ENCODE measurements at places on chromosomes 16 and 17.

GRCh38 chr16:57069635-57070370 lies 22.6 kb upstream of the CPNE2 start:
- DNase-seq, result no peak

GRCh38 chr16:72021043-72021442 lies 12.5 kb downstream of the DHODH start:
- DNase-seq, result no peak

- DNase-seq, result no peak
Observed at GRCh38 chr16:10655415-10655977, 39.2 kb downstream of the TEKT5 start.

DNA sequence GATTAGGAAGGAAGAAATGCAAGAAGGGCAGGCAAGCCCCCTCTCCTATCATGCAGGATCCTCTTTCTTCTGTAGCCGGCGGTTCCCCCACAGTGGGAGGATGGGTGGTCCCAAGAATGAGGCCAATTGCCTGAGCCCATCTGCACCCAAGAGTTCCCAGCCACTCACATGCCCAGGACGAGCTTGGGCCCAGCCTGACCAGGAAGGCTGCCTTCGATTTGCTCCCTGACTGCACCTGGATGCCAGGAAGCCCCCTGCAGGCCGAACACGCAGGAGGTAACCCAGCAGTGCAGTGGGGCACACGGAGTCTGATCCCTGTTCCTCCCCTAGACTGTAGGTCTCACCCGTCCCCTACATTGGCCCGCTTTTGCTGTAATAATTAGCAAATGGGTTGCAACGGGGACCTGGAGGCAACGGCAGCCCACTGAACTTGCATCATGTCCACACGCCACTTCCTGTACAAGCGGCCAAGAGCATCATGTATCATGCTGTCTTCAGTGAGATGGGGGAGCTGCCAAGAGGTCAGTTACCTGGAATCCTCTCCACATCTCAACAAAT lies 67.5 kb downstream of the AMFR start:
- DNase-seq, result no peak

- DNase-seq, result no peak
Observed at GRCh38 chr16:83402967-83403366, 404.8 kb upstream of the HSBP1 start.

DNA sequence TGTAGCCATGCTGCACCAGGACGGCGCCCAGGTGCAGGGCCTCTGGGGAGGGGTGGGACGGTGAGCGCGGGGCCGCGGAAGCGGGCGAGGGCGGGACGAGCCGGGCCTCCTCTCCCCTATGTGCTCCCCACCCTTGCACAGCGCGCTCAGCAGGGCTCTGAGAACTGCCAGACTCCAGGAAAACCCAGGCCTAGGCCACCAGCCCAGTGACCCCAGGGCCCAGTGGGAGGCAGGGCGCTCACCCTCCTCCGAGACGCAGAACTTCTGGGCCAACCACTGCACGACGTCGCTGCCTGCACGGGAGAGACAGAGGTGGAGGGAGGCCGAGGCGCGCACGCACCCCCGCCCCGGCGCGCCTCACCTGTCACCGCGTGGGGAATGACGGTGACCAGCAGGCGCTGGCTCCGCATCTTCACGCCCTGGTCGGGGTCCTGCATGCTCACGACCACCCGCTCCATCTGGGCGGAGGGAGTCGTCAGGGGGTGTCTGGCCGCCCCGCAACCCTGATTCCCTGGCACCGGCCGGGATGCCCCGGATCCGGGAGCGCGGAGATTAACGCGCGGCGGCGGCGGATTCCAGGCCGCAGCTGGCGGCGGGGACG lies 603 bp downstream of the RGS11 start:
- no peak for DNase-seq

DNA sequence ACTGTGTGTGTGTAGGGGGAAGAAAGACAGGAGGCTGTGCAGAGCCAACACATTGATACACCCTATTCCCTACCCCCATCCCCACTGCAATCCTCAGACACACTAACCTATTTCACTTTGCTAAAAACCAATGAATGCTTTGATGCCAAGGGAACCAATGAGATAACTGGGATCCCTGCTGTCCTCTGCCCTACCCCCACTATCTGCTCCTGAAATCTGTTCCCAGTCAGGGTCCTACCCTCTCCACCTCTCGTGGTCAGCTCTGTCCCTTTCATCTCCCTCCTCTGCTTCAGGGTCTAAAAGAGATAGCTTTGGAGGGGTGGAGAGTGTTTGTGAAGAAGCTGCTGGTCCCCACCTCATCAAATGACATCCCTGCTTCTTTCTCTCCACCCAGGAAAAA lies 19.1 kb upstream of the SP6 start:
- DNase-seq, result no peak

DNA sequence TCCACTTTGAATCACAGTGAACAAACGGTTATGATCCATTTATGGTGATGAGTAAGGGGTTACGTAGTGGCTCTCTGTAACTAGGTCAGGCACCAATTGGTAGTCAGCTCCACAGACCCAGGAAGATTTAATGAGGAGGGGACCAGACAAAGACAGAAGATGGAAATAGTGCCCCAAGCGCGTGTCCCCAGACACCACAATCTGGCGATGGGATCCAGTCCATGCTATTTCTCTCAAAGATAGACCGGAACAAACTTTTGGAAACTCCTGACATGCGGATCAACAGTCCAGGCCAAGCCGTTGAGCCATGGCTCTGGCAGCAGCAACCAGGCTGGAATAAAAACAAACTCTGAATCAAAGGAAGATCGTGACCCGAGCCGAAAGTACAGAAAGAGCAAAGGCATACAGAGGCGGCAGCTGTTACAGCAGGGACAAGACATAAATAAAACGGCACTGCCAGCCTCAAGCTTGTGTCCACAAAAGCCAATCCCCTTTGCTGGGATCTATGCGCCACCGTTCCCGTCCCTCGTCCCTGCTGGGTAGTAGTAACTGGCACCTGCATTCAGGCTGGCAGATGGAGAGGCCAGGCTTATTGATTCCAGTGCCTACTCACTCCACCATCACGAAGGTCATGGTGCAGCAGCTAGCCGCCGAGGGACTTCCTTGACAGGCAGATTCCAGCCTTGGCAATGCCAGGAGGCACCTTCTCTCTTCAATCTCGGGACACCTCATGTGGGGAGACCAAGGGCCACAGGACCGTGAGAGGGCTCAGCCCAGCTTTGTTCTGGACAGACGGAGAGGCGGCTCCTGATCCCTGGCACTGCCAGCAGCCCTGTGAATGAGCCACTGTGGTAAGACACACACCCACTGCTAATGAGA lies 50.2 kb downstream of the CDH11 start:
- no peak for DNase-seq

DNA sequence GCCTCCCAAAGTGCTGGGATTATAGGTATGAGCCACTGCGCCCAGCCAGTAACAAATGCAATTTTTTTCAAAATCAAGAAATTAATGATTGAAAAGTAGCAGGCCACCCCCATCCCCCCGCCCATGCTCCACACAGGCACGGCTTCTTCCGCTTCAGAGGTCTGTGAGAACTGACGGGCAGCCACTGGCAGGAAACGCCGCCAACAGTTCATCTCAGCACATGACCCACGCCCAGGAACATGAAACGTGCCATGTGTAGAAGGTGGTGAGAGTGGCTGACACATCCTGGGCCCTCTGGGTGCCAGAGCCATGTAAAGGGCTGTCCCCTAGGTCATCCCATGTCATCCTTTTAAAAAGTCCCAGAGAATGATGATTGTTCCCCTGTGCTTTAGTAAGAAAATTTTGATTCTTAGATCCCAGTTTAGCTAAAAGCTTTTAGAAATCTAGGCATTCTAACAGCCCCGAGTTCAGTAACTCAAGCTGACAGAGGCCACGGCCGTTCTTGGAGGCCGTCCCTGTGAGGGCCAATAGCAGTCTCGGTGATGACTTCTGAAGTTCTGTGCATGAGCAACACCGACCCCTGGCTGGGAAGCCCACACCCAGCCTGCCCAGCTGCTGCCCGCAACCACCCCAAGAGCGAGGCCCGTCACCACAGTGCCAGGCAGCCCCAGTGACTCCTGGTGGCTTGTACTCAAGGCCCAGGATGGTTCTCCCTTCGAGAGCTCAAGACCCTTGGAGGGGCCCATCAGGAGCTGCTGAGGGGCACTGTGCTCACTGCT lies 52.1 kb downstream of the KLHDC4 start:
- peak; percentile 46 for DNase-seq

DNA sequence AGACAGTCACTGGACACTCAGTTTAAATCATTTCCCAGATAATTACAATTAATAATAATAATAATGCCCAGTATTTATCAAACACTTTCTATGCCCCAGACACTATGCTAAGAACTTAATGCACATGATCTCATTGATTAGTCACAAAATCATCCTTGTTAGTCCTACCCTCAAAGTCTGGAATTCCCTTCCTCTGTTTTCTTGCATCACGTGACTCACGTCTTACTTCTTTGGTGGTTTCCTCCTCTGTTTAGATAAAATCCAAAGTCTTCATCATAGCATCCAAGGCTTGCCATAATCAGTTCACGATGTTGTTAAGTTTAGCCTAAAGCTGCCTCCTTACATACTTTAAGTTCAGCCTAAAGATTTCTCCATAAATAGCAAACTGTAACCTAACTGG lies 471.9 kb downstream of the PMP22 start:
- no peak for DNase-seq

DNA sequence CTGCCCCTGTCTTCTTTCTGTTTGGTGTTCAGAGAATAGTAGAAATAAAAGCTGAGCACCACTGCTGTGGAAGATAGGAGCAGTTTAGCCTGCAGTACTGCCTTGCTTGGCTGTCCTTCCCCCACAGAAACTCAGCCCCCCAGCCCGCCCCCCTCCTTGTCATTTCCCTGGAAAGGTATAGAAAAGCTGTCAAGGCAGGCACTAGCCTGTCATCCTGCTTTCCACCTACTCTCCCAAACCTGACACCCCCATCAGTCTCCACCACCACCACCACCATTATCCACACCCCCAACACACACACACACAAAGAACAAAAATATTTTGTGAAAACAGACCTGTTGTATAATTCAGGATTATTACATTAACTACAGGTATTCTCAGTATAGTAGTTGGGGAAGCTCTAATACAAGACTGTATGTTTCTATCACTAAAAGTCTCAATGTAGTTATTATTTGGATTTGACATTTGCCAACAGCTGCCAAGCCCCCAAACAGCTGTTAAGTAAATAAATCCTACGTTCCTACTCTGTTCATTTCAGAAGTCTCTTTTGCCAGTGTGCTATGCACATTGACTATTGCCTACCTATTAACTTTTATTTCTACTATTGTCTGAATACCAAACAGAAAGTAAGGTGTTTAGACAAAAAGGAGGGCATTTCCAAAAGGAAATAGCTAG lies 128.8 kb downstream of the CYB561 start:
- no peak for DNase-seq

DNA sequence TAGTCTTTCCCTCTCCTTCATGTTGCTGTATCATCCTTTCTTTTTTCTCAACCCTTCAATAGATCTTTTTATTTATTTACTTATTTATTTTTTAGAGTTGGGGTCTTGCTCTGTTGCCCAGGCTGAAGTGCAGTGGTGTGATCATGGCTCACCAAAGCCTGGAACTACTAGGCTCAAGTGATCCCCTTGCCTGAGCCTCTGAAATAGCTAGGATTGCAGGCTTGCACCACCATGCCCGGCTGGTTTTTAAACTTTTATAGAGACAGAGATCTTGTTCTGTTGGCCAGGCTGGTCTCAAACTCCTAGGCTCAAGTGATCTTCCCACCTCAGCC lies 51.7 kb downstream of the SNX29 start:
- no peak for DNase-seq

- DNase-seq, result peak; percentile 25
Observed at GRCh38 chr16:85570735-85571562, 42.2 kb upstream of the GSE1 start.

DNA sequence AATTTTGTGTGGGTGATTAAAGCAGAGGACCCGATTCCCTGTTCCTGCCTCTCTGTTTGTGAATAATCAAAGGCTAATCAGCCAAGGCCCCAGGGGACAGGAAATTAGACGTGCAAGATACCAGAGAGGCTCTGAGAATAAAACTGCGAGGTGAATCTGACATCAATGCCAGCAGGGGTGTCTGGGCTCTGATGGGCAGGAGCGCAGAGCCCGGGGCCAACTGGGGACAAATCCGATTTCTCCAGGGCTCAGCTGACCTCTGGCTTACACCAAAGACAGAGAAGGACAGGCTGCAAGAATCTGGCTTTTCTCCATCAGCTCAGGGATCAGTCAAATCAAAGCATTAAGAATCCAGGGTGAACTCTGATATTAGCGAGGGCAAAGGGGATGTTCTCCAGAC lies 174.3 kb downstream of the XYLT1 start:
- no peak for DNase-seq

DNA sequence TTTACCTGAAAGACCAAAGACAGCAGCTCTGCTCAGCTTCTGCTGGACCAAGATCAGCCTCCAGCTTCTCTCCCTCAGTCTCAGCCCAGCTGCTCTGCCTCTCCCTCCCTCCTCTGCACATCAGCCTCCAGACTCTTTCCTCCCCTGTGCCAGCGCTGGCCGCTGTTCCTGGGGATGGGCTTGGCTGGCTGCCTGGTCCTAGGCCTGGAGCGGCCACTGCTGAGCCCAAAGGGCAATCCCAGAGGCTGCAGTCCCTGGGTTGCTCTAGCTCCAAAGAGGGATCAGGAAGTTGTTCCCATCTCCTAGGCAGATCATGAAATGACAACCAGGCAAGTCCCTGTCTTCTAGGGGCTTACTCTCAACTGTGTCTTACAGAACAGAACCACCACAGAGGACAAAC lies 31.3 kb downstream of the DCUN1D3 start:
- DNase-seq, result no peak

GRCh38 chr17:10585529-10585928 lies 36.1 kb upstream of the MYH2 start:
- no peak for DNase-seq

- no peak for DNase-seq
Observed at GRCh38 chr16:85639529-85640253, 26.6 kb downstream of the GSE1 start.

GRCh38 chr17:59365383-59365981 lies 34.0 kb downstream of the YPEL2 start:
- DNase-seq, result no peak

GRCh38 chr17:73465130-73465952 lies 153.5 kb upstream of the CDC42EP4 start:
- no peak for DNase-seq

DNA sequence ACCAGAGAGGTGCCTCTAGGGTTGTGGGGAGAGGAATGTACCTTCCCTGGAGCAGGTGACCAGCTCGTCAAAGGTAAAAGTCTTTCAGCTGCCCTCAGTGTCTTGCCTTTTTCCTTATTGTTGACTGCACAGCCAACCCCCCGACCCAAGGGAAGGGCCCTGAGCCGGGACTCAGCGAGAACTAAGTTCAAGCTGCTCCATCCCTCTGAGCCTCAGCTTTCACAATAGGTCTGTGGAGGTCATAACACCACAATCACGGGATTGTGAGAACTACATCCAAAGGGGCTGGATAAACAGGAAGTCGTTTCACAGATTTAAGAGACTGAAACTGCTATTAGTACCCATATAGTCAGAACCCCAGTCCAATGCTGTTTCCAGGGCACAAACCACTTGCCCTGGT lies 2.6 kb upstream of the KRT36 start:
- no peak for DNase-seq
